Stromal cell of bone marrow (primary cell): ENCODE measurements at places on chromosomes 3 and 15.

DNA sequence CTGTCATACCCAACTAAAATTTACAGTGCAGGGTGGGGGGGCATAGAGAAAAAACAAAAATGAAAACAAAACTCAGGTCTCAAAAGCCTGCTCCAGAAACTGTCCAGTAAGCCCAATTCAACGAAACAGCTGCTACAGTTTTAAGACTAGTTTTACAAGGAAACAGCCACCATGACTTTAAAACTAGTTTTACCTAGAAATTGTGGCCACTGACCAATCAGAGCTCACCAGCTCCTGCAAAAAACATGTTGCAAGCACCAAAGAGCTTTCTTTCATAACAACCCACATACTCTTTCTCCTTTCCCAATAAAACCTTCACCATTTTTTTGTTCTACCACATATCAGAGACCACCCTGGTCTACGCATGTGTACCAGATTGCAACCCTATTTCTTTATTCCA, 7.3 kb upstream of the CFAP91 start:
- no peak for DNase-seq

- peak; percentile 44 for DNase-seq
Observed at GRCh38 chr3:110362751-110363150, 708.9 kb upstream of the NECTIN3 start.

GRCh38 chr3:82020282-82020681, 258.8 kb upstream of the GBE1 start:
- no peak for DNase-seq

GRCh38 chr3:170765419-170766078, 104.4 kb downstream of the RPL22L1 start:
- no peak for DNase-seq

GRCh38 chr3:38000965-38001455, 10.4 kb downstream of the VILL start:
- no peak for DNase-seq

GRCh38 chr15:58212909-58213526, 74.8 kb downstream of the AQP9 start:
- DNase-seq, result no peak

- DNase-seq, result no peak
Observed at GRCh38 chr3:115921711-115922110, 298.4 kb downstream of the GAP43 start.

- DNase-seq, result peak; percentile 89
Observed at GRCh38 chr3:86793786-86794185, 197.2 kb downstream of the VGLL3 start.

- DNase-seq, result no peak
Observed at GRCh38 chr3:15527031-15527459, 5.5 kb upstream of the COLQ start.

DNA sequence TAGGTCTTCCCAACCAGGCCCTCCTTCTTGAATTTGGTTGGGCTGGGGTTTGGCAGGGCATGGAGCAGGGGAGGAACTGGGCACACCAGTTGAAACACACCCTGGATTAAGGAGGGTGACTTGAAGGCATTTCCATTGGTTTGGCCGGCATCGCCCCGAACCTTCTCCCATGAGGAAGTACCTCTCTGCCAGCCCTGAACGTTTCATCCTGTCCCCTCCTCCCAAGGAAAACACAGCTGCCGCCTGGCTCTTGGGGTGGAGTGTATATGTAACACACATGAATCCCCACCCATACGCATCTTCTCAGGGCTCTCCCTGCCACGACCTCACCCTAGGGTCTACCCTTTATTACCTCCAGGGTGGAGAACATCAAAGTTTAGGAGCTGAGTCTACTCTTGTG, 14.6 kb downstream of the UBAP1L start:
- no peak for DNase-seq

GRCh38 chr3:14879211-14879874, 60.6 kb downstream of the FGD5 start:
- peak; percentile 16 for DNase-seq

DNA sequence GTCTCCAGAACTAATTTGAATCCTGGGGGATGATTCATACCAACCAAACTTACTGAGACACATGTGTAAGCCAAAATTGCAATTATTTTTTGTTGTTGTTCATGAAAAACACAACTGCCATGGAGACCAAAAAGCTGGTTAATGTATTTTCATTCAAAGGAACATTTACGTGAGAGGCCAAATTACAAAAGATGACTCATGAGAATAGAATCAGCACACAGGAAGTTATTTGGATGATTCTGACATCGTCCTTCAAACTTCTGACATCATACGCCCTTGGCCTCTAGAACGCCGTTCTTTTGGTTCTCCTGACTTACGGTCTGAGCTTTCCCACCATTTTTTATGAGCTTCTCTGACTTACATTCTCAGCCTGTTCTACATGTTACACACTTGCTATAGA, 3.0 kb upstream of the ZNF280D start:
- no peak for DNase-seq
